ENCODE measurements at places on chromosomes 5 and 9.

DNA sequence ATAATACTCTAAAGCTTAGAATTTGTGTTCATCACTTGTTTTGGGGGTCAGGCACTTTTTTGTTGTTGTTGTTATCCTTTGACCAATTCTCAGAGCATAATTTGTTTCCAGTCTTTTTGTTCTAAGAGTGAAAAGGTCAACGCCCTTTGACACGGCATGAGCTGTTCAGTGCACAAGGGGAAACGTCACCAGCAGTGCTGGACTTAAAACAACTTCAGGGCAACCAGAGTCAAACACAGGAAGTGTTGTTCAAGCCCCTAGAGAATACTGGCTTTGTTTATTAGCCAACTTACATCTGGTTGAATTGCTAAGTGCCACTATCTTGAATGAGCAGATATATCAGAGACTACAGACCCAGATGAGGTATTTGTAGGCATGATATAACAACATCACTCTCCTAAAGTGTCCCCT, 368.9 kb downstream of the TMEM161B start:
- DNase-seq: no peak

GRCh38 chr5:158414333-158414762, 555.4 kb upstream of the CLINT1 start:
- DNase-seq: no peak

DNA sequence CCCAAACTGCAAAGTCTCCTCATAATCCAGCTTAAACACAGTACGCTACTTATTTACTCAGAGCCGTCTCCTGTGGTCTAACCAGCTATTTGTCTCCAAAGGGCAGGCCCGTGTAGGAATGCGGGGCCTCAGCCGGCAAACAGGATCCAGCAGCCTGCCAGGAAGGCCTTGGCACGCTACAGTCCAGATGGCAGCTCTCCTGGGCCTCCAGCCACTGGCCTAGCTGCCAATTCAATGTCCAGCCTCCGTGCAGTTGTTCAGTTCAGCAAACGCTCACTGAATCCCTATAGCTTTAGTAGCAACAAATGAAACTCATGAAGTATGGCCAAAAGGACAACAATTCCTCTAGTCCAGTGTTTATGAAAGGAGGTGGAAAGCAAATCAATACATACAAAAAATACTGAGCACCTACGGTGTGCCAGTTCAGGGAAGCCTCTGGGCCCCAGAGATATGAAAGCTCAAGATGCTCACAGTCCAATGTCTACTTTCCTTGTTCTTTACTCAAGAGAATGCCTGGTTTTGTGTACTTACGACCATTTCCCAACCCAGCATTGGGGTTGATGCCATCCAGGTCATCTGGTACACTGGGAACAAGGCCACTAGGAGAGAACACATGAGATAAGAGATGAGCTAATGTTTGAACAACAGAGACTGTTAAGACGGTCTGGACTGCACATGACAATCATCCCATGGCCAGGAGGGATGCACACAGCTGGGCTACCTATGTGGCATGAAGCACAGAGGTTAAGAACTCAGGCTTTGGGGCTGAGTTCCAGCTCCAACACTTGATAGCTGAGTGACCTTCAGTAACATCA, 8.3 kb downstream of the CDK5RAP2 start:
- peak; percentile 83 for DNase-seq

DNA sequence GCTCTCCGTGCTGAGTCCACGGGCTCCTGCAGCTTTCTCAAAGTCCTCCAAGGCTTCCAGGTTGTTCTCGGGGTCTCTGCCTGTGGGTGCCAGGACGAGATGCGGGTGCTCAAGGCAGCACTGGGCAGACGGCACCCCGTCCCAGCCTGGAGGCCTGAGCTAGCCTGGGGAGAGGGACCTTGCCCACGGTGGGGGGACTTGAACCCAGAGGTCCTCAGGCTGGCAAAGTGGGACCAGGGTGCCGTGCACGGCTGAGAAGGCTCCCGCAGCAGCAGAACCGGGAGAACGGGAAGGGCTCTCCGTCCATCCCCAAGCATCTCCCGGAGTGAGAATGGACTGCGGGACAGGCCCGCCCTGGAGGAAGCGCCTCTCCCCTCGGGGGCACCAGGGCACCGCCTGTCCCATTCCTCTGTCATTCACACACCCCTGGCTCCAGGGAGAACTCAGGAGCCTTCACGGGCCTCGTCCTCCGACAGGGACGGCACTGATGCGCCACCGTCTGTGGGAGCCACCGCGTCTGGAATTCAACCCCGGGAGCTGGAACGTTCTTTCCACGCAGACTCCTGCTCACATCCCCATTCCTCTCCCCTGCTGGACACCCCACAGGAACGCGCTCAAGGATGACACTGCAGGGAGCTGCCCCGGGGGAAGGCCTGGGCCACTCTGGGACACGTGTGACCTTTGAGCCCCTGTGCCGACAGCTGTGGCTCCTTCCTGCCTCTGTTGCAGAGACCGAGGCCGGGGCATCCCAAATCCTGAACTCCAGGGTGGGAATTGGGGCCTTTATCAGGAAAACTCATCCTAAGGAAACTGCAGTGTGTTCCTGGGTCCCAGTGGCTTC, 16.3 kb upstream of the OBP2B start:
- DNase-seq: no peak

DNA sequence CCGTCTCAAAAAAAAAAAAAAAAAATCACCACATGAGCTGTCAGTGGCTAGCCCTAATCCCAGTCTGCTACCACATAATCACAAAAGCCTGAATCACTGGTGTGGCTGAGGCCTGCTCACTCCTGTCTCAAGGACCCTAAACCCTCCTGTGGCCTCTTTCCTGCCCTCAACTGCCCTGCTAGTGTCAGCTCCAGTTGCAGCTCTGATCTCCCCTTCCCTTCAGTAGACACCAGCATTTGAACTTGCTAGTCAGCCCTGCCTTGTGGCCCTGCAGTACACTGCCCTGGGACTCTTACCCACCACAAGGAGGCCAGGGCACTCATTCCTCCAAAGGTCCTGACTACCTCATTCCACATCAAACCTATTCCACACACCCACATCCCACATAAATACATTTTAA, 9.5 kb upstream of the P4HA2 start:
- DNase-seq: peak; percentile 8

GRCh38 chr9:95506678-95507463, 9.9 kb downstream of the PTCH1 start:
- peak; percentile 59 for DNase-seq

DNA sequence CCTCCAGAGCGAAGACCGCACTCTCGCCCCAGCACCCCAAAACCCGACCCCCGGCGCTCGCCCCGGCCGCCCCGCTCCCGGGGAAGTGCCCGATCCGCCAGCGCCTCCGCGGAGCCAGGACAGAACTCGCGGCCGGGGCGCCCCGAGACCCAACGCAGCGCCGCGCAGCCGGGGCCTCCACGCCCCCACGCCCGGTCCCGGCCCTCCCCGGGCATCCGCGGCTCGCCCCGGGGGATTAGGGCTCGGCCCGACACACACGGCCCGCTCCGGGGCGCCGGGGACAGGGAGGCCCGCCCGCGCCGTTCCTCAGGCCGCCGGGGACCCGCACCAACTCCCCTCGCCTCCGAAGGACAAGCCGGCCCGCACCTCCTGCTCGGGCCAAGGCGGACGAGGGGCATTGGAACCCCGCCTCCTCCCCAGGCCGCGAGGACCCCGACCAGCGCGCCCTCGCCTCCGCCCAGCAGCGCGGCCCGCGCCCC, 544 bp downstream of the FNBP1 start:
- no peak for DNase-seq

DNA sequence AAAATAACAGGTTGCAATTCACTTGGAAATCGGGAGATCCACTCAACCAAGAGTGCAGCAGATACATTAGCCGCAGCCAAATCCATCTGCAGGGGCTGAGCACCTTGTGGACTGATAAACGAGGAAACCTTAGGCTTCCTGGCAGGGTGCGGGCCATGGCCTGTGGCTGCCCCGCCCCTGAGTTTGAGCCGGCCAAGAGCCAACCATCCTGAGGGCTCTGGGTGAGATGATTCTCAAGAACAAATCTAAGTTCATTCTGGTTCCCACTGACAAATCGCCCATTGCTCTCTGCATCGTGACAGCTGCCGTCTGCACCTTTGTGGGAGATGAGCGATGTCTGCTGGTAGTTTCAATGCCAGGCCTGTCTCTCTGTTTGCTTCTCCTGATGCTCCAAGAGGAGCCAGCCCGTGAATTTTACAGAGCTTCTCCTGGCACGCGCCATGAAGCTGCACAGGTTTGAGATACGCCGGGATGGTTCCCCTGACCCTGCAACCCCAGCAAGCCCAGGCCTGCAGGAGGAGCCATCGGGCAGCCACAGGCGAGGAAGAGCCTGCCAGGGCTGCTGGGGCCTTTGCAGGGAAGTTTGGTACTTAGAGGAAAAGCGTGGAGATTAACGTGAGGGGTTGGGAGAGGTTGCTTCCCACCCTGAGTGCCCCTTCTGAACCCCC, 154.0 kb downstream of the OLFM1 start:
- DNase-seq: no peak

GRCh38 chr5:167725741-167726140, 565.7 kb upstream of the WWC1 start:
- no peak for DNase-seq

- no peak for DNase-seq
Observed at GRCh38 chr5:5192681-5193080, 52.6 kb downstream of the ADAMTS16 start.
